ENCODE measurements at places on chromosomes 2 and 18.
A peak's percentile ranks its signal among the peaks of the same experiment; 100 is the strongest.

GRCh38 chr18:57122936-57123510 is 23.9 kb upstream of the BOD1L2 start:
- no peak for DNase-seq

- DNase-seq, result no peak
These were observed 540.0 kb upstream of the SLC39A10 start for GRCh38 chr2:195117011-195117410.

GRCh38 chr2:189870381-189871085 is 86.3 kb downstream of the PMS1 start:
- DNase-seq, result no peak

GRCh38 chr2:55827855-55828254 is 95.7 kb downstream of the EFEMP1 start:
- DNase-seq, result no peak

GRCh38 chr2:112959109-112959812 is 18.5 kb upstream of the IL36G start:
- DNase-seq, result no peak

DNA sequence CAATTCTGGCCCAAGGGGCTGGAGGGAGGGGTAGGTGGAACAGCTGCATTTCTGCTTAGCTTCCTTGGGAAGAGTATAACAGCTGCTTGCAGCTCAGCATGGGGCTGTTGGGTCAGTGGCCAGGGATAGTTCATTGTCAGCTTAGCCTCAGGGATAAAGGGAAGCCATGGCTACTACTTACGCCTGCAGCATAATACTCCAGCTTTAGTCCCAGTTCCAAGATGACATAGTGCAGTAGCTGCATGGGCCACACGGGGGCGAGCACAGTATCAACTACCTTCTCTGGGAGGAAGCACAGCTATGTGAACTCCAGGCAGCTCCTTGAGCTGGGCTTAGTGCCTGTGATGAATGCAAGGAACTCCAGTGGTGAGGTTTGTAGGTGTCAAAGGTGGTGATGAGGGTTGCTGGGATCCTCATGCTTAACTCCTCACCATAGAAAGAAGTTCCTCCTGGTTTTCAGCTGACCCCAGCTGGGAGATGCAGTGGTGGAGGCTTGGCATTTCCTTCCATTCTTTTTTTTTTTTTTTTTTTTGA is 35.4 kb upstream of the RHOB start:
- peak; percentile 62 for DNase-seq

DNA sequence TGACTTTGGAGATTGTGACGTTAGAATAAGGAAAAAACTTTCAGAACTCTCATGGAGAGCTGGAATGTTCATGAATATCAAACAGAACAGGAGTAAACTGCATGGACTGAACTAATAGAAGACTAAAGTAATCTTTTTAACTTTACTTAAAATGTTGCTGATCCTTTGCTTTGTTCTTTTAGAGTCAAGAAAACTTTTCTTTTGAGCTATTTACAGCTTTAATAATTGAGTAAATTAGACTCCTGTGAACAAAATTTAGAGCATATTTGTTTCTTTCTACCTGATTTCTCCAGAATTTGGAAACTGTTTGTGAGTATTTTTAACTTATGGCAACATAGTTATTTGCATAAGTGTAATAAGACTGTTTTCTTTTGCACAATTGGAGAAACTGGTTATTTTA is 146.3 kb downstream of the CDCA7 start:
- DNase-seq, result no peak

GRCh38 chr2:195364015-195364965 is 292.7 kb upstream of the SLC39A10 start:
- no peak for DNase-seq

DNA sequence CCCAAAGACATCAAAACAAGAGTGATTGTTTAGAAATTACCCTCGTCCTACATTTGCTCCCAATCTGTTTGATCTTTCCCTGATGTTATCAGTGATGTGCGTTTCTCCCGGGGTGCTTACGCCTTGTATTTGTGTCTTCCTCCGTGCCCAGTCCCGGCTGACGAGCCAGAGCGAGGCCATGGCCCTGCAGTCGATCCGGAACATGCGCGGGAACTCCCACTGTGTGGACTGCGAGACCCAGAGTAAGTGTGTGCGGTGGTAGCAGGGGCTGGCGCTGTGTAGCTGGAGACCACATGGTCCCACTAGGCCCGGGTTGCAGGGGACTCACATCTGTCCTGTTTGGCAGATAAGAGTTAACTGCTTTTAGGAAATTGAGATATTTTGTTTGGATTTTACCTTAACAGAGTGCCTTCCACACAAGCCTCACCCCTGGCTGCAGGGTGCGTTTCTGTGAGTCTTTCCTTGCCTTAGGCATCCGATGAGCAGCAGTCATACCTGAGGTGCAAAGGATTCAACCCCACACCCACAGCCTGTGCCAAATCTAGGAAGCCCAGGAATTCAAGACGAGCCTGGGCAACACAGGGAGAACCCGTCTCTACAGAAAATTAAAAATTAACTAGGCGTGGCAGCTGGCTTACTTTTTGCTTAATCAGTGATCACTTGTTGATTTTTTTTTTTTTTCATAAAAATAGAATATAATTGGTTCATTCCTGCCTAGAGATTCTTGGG is 127.4 kb downstream of the GBX2 start:
- DNase-seq, result no peak

- peak; percentile 9 for DNase-seq
These were observed 60.4 kb downstream of the WDSUB1 start for GRCh38 chr2:159226059-159226461.

DNA sequence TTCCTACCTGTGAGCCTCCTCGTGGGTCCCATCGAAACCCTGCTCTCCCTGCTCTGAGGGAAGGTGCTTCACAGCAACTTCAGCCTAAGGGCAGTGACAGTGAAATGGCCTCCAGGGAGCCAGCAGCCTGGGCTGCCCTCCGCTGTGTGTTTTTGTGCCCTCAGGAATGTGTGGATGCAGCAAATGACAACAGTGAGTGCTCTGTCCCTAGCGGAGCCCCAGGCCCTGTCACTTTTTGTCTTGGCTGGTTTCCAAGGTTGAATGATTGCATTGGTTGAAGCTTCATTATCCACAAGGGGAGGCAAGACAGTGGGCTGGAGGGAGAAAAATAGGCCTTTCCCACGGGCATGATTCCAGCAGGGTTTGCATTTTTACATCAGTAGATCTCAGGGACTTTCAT is 42.9 kb downstream of the STON1 start:
- DNase-seq, result no peak

DNA sequence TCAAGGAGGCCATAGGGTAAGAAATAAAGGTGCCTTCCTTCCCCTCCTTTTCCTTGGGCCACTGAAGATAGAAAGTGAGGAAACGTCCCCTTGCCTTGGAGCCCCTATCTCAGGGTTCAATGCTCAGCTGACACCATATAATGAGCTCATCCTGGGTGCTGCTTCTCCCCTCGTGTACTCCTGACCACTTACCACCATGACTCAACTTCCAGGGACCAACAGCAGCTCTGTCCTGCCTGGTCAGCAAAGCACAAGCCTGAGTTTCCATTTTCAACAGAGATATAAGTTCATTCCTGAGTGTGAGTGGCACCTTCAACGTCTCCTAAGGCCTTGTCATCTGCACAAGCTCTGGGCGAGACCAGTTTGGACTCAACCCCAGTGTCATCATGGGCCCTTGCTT is 151.2 kb downstream of the CAPN13 start:
- no peak for DNase-seq

- DNase-seq, result no peak
These were observed 70.0 kb downstream of the HDAC4 start for GRCh38 chr2:239330836-239331235.

- no peak for DNase-seq
These were observed 26.1 kb downstream of the PKDCC start for GRCh38 chr2:42073739-42074503.

DNA sequence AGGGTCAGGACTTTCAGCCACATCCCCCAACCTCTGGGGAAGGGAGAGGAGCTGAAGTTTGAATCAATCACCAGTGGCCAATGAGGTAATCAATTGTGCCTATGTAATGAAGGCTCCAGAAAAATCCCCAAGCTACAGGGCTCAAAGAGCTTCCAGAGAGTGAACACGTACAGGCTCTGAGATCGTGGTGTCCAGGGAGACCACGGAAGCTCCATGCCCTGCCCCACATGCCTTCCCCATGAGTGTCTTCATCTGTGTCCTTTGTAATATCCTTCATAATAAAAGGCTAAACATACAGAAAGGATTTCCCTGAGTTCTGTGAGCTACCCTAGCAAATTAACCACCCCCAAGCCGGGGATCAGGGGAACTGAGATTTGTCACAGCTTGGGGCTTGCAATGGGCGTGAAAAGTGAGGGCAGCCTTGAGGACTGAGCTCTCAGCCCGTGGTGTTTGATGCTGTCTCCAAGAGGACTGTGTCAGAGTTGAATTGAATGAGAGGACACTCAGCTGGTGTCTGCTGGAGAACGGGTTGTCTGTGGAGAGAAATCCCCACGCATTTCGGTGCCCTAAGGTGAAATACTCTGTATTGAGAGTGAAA is 25.5 kb upstream of the TUBB6 start:
- DNase-seq, result no peak

DNA sequence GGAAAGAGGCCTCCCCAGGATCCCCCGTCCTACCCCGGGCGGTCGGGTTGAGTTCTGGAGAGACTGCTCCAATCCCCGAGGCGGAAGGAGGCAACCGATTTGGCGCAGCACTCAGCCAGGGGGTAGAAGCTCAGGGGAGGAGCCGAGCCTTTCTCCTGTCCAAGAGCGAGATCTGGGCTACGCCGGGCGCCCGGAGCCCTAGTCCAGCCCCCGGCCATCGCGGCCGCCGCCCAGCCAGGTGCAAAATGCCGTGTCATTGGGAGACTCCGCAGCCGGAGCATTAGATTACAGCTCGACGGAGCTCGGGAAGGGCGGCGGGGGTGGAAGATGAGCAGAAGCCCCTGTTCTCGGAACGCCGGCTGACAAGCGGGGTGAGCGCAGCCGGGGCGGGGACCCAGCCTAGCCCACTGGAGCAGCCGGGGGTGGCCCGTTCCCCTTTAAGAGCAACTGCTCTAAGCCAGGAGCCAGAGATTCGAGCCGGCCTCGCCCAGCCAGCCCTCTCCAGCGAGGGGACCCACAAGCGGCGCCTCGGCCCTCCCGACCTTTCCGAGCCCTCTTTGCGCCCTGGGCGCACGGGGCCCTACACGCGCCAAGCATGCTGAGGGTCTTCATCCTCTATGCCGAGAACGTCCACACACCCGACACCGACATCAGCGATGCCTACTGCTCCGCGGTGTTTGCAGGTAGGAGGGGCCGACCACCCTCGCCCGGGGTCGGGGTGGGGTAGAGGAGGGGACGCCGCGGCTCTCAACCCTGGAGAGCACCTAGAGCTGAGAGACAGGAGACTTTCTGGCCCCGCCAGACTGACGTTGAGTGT is at the start of gene DYSF:
Gene DYSF, plus strand, starts transcription at position 158 of the 817 bp plus-strand sequence.
- no peak for DNase-seq

DNA sequence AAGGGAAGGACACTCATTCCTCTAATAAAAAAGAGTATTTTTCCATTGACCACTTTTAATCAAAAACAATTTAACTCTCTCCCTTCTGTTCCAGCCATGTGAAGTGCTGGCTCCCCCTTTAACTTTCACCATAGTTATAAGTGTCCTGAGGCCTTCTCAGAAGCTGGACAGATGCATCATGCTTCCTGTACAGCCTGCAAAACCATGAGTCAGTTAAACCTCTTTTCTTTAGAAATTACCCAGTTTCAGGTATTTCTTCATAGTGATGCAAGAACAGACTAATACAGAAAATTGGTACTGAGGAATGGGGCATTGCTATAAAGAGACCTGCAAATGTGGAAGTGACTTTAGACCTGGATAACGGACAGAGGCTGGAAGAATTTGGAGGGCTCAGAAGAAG is 643.6 kb upstream of the DDX18 start:
- no peak for DNase-seq

DNA sequence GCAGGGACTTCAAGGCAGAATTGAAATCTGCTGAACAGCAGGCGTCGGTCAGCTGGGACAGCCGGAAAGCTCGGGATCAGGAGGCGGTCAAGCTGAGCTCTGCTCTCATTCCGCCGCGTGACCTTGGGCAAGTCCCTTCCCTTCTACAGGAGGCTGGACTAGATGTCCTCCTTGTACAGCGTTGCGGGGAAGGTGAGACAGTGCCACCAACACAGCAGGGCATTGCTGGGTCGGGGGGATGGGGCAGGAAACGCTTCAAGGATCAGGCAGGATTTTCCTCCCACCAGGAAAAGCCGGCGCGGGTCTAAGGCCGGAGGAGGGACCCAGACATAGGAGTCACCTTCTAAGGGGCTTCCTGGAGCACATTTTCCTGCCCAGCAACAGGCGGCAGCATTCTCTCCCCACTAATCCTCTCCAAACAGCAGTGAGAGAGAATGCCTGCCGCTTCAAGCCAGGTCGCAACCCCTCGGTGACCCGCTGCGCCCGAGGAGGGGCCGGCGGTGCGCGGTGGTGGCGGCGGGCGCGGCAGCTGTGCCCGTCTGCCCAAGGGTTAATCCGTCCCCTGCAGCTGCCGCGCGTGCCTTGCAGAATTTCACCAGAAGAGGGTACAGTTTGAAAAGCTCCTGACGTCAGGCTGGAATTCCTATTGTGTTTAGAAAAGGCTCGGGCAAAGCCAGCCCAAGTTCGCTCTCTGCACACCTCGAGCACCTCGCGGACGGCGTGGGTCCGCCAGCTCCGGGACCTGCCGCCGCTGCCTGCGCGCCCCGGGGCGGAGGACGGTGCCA is at the start of gene KCNF1:
Gene KCNF1, plus strand, starts transcription at position 644 of the 785 bp plus-strand sequence. CDS start 493 bp downstream, outside the sequence.
- DNase-seq, result no peak

GRCh38 chr2:201978986-201979385 is 54.7 kb upstream of the FZD7 start:
- no peak for DNase-seq

GRCh38 chr18:23399067-23399466 is 54.0 kb upstream of the RIOK3 start:
- no peak for DNase-seq

GRCh38 chr2:10762651-10763460 is 41.4 kb downstream of the ATP6V1C2 start:
- no peak for DNase-seq

GRCh38 chr18:79400091-79400590 is 4.4 kb downstream of the NFATC1 start:
- DNase-seq, result no peak

DNA sequence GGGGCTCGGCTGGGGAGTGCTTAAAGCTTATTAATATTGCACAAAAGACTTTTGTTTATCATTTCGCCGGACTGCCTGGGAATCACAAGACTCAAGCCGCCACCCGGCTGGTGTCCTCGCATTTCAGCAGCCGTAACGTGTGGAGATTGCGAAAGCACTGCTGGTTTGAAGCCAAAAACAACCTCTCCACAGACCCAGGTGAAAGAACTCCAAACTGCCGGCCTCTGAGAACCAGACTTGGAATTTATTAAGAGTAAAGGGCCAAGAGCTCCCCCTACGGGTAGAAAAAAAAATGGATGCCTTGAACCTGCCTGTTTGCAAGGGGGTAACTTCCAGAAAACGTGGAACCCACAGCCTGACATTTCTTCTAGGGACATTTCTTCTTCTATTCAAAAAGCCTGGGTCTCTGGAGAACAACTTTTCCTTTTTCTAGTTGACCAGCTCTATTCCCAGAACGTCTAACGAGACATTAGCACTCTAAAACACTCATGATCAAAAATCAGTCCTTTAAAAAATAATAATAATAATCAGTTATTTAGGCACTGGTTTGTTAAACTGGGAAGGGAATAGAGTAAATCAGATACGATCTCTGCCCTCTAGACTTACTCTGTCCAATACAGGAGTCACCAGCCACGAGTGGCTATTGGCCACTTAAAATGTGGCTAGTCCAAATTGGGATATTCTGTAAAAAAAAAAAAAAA is 216.3 kb downstream of the C1D start:
- peak; percentile 61 for DNase-seq

- no peak for DNase-seq
These were observed 223.2 kb upstream of the PXDN start for GRCh38 chr2:1967242-1968208.
